Sigmoid colon (tissue), 7 donors: ENCODE measurements at places on chromosomes 5 and 9. TPM values are rescaled to one million over a fixed set of nuclear protein-coding genes. Genes with fewer than 3 reads are reported as not detected.

DNA sequence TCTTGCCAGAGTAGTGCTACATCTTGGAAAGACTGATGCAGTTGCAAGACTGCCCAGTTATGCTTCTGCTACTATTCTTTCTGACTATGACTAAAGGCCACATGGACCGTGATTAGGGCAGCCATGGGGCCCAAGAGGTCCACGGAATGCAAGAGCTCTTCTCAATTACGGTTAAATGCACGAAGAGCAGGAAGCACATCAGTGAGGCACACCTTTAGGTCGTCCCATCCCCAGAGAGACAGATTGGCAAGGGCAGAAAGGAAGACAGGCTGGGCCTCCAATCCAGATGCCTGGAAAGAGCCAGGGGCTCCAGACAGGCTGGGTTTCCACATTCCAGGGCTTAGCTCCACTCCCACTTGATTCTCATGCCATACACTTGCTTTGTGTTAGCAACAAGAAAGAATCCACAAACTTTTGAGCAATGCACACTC, 132.3 kb upstream of the SLIT3 start:
- DNase-seq = no peak
- no peak overlapping the region for H3K27ac ChIP-seq
- no peaks in the 10 kb centered on the region for H3K27me3 ChIP-seq
- peaks cover 11% of the 10 kb centered on the region for H3K4me1 ChIP-seq
- H3K4me3 ChIP-seq = no peak overlapping the region

DNA sequence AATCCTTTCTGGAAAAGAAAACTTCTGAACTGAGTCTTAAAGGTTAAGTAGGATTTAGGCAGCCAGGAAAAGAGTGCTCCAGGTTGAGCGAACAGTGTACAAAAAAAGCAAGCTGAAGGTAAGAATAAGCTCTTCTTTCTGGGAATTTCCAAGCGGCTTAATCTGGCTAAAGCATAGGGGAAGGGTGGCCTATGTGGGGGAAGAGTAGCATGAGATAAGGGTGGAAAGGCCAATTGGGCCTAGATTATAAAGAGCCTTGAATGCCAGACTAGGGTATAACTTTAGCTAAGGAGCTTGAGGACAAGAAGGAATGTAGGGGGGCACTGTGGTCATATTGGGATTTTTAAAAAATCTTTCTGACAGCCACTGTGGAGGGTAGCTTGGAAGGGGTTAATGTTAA, 37.3 kb upstream of the NR5A1 start:
- no peaks in the 10 kb centered on the region for H3K27me3 ChIP-seq
- H3K4me3 ChIP-seq = no peak overlapping the region
- no peak for DNase-seq
- no peak overlapping the region for H3K27ac ChIP-seq
- no peaks in the 10 kb centered on the region for H3K4me1 ChIP-seq
- H3K36me3 ChIP-seq = no peaks in the 10 kb centered on the region

DNA sequence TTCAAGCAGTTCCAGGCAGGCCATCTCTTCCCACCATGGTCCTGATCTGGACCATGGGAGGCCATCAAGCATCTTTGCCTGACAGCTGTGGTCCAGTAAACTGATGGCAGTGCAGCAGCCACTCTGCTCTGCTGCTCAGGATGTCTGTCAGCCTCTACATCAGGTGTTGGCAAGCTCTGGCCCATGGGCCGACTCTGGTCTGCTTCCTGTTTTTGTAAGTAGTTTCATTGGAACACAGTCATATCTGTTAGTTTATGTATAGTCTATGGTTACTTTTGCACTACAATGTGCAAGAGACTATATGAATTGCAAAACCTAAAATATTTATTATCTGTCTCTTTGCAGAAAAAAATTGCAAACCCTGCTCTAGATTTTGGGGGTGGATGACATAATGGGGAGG, 225.0 kb downstream of the KCTD16 start:
- no peak overlapping the region for H3K27ac ChIP-seq
- DNase-seq = no peak
- no peaks in the 10 kb centered on the region for H3K36me3 ChIP-seq
- no peak overlapping the region for H3K4me3 ChIP-seq
- H3K27me3 ChIP-seq = no peaks in the 10 kb centered on the region
- no peaks in the 10 kb centered on the region for H3K4me1 ChIP-seq

- no peaks in the 10 kb centered on the region for H3K4me1 ChIP-seq
- no peak for DNase-seq
- no peak overlapping the region for H3K27ac ChIP-seq
- no peaks in the 10 kb centered on the region for H3K36me3 ChIP-seq
- H3K27me3 ChIP-seq = no peaks in the 10 kb centered on the region
- H3K4me3 ChIP-seq = no peak overlapping the region
Observed at GRCh38 chr9:1462626-1463308, 412.6 kb downstream of the DMRT2 start.

DNA sequence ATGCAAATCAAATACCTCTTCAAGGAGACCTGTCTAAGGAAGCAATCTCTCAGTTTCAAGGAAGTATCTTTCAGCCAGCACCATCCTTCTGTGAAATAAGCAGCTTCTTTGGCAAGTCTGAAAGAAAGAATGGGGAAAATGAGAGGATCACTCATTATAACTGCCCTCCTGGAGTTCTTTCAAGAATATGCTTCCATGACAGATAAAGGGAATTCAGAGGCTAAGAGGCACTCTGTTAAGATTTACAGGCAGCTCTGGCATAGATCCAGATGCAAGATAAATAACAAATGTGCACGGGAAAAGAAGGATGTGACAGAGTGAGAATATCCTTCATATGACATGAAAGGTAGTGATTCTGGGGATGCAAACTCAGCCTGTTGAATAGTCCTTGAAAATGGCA, 348.2 kb upstream of the CCNG1 start:
- no peaks in the 10 kb centered on the region for H3K36me3 ChIP-seq
- DNase-seq = no peak
- H3K4me3 ChIP-seq = no peak overlapping the region
- no peaks in the 10 kb centered on the region for H3K27me3 ChIP-seq
- H3K27ac ChIP-seq = no peak overlapping the region

GRCh38 chr5:141870871-141871270, 7.3 kb downstream of the PCDH1 start:
- no peak overlapping the region for H3K27ac ChIP-seq
- no peak overlapping the region for H3K4me3 ChIP-seq
- H3K27me3 ChIP-seq = peaks cover 10% of the 10 kb centered on the region
- H3K4me1 ChIP-seq = peaks cover 6% of the 10 kb centered on the region
- peak; percentile 36 for DNase-seq

DNA sequence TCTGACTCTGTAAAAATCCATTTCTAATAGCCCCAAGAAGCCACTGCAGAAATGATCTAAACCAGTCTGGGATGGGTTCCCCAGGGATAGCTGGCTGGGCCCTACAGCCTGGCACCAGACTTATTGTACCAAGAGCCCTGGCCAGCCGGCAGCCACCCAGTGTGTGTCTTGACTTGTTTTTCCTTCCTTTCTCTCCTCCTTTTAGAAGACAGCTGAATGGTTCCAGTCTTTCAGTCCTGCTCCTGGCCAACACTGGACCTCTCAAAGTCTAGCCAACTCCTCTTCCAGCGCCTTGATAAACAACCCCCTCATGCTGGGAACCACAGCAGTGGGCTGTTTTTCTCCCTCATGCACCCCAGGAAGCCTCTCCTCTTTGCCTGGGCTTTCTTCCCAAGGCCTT, 34.1 kb downstream of the ATOX1 start:
- no peak overlapping the region for H3K27ac ChIP-seq
- no peaks in the 10 kb centered on the region for H3K36me3 ChIP-seq
- peaks cover 15% of the 10 kb centered on the region for H3K4me1 ChIP-seq
- no peak for DNase-seq

Gene KCNMB1
- total RNA-seq = 59.8 TPM

Gene DPYSL3
- 159 TPM for total RNA-seq

Gene PRDM9
- total RNA-seq = not detected

Gene LCN10
- 6.4 TPM for total RNA-seq
